ENCODE measurements at places on chromosomes 3 and 15. TPM values are rescaled to one million over a fixed set of nuclear protein-coding genes. Genes with fewer than 3 reads are reported as not detected.

The CCDC54 gene
- total RNA-seq: not detected

The ZDHHC3 gene
- total RNA-seq: 58.7 TPM

The KCNMB2 gene
- not detected for total RNA-seq

The LAMB2 gene
- total RNA-seq: 120 TPM

The ACKR2 gene
- total RNA-seq: not detected

The AADACL2 gene
- total RNA-seq: not detected

The SNTN gene
- not detected for total RNA-seq

The PRTG gene
- not detected for total RNA-seq

The RPS17 gene
- 5,187 TPM for total RNA-seq

The CD200R1 gene
- not detected for total RNA-seq

The KNG1 gene
- not detected for total RNA-seq

The CCDC174 gene
- total RNA-seq: 11.4 TPM

The SLC12A1 gene
- not detected for total RNA-seq

The PAQR5 gene
- total RNA-seq: 0.11 TPM

The PARL gene
- 54.7 TPM for total RNA-seq

The PRKCI gene
- total RNA-seq: 49.6 TPM

The GOLGA6B gene
- total RNA-seq: not detected

The TJP1 gene
- total RNA-seq: 49.3 TPM

The GRAMD2A gene
- total RNA-seq: 7.5 TPM

The PLCB2 gene
- 1.3 TPM for total RNA-seq

The SLC22A14 gene
- not detected for total RNA-seq

The MYLK gene
- 9.7 TPM for total RNA-seq

The GHRL gene
- not detected for total RNA-seq

The PGBD4 gene
- total RNA-seq: 0.47 TPM

The SHC4 gene
- total RNA-seq: 0.04 TPM

The SLTM gene
- 49.0 TPM for total RNA-seq

The MCF2L2 gene
- 0.55 TPM for total RNA-seq

The MUC4 gene
- not detected for total RNA-seq

The PFKFB4 gene
- total RNA-seq: 10.7 TPM

The CSTA gene
- 486 TPM for total RNA-seq

The NR2E3 gene
- not detected for total RNA-seq
